Immature natural killer cell (primary cell): ENCODE measurements at places on chromosomes 13 and 19. TPM values are rescaled to one million over a fixed set of nuclear protein-coding genes. Genes with fewer than 3 reads are reported as not detected.

Gene POU2F2
- polyA plus RNA-seq: 10.3 TPM

Gene NAPSA
- polyA plus RNA-seq: not detected

Gene ZNF846
- polyA plus RNA-seq: 6.1 TPM

Gene CTXN1
- polyA plus RNA-seq: not detected

Gene ZNF726
- polyA plus RNA-seq: 1.4 TPM

Gene SCEL
- polyA plus RNA-seq: not detected

Gene PLIN5
- not detected for polyA plus RNA-seq

Gene SULT2B1
- polyA plus RNA-seq: not detected
